ENCODE measurements at places on chromosomes 1 and 21.

DNA sequence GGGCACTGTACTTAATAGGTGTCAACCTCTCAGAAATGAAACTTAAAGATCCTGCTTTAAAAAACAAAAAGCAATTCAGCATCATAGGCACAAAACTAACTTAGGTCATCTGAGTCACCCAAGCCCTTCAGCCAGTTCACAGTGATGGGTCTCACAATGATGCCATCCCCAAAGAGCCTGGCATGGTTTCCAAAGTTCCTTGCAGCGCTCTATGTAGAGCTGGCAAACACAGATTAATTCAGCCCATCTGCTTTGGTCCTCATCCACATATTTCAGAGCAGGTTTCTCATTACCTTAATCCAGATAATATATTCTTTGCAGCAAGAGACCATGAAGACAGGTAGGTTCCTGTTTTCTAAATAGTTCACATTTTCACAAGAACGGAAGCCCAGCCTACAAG is 14.6 kb upstream of the PLA2G2C start:
- no peak for DNase-seq

- no peak for DNase-seq
These were observed 34.5 kb downstream of the HMGB4 start for GRCh38 chr1:33898406-33898805.

- no peak for DNase-seq
These were observed 26.2 kb downstream of the UROD start for GRCh38 chr1:45038240-45038639.

DNA sequence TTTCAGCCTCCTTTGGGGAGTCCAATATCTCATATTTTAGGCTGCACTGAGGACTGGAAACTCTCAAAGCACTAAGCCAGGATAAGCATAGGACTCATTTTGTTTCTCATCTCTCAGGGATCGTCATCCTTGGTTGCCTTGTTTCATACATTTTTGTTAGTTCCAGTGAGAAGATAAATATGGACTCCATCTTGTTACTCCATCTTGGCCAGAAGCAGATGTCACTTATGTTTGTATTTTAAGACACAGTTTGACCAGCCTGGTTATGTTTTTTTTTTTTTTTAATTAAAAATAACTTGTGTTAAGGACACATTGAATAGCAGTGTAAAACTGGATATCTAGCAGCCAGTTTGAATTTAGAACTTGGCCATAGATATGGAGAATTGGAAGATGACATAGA is 34.7 kb downstream of the DISP3 start:
- no peak for DNase-seq

GRCh38 chr1:223739366-223740037 is 27.2 kb downstream of the CAPN2 start:
- DNase-seq, result no peak

- no peak for DNase-seq
These were observed 93.6 kb downstream of the OLFML2B start for GRCh38 chr1:161930064-161930463.

- DNase-seq, result no peak
These were observed 4.6 kb upstream of the DDOST start for GRCh38 chr1:20665726-20666125.

DNA sequence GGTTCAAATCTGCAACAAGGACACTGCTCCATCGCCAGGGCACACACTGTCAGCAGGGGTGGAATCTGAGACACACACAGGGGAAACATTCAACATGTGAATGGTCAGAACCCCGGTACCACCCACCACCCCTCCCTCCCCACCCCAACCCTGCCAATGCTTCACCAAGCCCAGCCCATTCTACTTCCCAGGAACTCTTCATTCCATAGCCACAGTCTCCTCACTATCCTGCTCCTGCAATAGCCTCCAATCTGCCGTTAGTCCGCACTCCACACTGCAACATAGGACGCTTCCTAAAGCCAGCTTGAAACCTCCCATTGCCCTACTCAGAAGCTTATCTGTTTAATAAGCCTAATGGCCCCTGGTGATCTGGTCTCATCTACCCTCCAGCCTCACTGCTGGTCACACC is 7.5 kb upstream of the RAB3B start:
- no peak for DNase-seq

- no peak for DNase-seq
These were observed 47.2 kb downstream of the HSD3B1 start for GRCh38 chr1:119554183-119554582.

DNA sequence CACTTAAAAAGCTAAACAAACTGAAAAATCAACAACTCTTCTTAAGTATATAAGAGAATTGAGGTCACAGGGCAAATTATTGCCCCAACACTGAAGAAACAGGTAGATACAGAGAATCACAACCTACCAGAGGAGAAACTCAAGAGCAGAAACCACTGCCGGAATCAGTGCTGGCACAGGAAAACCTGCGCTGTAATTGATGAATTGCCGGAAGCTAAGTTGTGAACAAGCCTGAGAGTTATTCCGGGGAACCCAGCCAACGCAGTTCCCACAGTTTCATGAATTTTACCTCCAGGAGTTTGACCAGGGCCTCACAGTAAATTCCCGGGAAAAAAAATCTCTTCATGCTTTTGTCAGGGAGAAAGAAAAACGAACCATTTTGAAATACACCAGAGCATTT is 657.1 kb upstream of the BRINP3 start:
- DNase-seq, result no peak

DNA sequence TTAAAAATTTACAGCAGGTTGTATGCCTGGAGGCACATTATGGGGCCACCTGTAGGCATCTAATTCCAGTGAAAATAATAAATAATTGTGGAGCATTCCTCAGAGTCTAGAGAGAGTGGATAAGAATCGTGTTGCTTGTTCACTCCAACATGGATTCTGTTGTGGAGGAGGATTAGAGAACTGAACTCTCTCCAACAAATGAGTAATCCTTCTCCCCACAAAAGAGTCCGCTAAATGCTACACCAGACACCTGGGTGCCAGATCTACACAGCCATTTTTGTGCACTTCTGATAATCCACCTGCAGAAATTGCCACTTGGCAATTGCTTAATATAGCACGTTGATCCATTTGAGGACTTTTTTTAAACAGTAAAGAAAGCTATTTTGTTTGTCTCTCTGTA is 113.7 kb upstream of the DPYD start:
- DNase-seq, result no peak

DNA sequence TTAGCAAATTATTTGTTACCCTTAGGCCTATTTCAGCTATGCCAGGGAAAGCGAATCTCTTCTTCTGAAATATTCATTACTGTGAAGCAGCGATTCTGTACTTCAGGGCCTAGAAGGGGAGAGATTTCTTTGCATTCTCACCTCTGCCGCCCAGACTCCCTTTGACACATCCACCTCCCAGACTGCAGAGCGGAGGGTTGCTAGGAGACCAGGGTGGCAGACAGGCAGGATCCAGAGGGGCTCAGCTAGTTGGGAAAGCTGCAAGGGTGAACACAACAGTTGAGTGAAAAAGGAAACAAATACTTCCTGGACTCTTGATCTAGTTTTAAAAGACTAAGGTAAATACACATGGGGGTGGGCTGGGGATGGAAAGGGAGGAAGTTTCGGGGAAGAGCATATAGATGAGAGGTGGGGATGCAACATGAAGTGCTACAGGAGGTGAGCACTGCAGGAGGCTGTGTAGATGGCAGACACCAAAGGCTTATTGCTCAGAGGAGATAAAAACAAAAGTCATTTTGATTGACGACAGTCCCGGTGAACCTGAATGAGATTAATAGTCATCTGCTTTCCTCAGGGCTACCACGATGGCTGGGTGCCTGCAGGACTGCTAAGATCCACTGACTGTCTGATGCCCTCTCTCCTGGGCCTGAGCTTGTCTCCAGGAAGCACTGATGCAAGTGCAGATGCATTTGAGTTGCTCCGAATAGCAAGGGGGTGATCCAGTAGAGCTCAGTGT is 26.4 kb upstream of the RAB3GAP2 start:
- no peak for DNase-seq

DNA sequence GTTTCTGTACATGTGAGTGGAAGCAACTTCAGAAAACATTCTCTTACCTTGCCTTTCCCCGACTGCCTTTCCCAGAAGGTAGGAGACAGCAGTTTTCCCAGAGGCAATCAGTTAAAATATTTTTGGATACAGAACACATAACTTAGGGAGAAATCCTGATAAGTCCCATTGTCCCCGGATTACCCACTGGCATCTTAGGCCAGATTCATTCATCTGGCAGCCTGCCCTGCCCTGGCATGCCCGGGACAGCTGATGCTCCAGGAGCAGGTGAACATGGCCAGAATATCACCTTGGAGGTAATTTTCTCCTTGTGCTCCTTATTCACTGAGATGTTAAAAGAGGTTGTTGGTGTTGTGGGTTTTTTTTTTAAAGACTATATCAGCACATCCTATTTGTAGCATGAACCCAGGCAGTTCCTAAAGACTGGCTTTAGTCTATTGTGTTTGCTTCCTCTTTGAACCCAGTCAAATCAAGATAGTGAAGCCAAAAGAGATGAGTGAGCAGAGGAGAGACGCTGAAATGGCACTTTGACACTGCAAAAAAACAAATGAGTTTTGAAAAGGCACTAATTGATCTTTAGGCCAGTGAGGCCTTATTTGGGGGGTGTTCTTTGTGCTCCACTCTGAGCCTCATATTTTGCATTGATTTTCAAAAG is 139.6 kb downstream of the PLPP3 start:
- DNase-seq, result no peak

- DNase-seq, result no peak
These were observed 36.1 kb upstream of the KHDRBS1 start for GRCh38 chr1:31977385-31978131.

- no peak for DNase-seq
These were observed 107.5 kb downstream of the GDAP2 start for GRCh38 chr1:117821774-117822482.

DNA sequence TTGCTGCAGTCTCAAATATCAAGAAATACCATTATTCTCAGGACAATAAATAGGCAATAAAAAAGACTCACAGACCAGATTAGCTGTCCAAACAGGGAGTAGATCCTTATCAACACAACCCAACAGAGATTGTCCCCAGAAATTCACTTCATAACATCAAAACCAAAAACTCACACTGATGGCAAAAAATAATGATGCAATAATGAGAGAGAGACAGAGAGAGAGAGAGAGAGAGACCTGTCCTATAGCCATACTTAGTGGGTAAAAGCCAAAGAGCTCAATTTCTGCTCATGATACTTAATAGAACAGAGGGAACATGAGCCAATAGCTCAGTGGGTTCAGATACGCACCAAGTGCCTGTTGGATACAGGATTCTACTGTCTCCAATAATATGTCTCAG is 244.5 kb downstream of the FAM72C start:
- no peak for DNase-seq

DNA sequence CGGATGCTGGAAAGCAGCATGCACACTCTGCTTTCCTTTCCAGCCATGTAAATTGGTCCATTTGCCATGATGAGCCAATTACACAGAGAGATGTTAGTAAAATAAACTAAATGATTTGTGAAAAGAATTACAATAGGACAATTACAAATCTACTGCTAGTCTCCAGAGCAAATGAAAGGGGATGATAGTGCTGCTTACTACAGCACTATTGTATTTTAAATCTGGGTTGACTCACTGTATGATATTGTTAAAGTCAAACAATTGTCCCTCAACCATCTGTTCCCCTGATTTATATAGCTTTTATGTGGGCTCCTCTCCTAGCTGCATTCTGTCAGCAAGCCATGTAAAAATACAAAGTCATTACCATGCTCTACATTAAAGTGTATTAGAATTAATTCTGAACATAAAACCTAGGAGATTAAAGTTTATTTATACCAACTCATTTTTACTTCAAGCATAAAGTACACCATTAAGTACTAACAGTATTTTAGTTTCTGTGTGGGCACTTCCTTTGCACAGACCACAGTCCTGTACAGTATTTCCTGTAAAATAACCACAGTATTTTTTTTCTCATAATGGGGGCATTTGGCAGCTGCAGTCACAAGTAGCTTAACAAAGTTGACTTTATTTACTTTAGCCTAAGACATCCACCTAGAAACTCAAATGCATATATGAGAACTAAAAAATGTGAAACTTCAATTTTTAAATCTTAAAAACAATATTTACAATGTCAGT is 135.8 kb downstream of the VAV3 start:
- DNase-seq, result no peak

GRCh38 chr1:60283690-60284089 is 210.1 kb upstream of the C1orf87 start:
- no peak for DNase-seq

GRCh38 chr1:154352581-154353459 is 27.5 kb downstream of the ATP8B2 start:
- DNase-seq, result no peak

DNA sequence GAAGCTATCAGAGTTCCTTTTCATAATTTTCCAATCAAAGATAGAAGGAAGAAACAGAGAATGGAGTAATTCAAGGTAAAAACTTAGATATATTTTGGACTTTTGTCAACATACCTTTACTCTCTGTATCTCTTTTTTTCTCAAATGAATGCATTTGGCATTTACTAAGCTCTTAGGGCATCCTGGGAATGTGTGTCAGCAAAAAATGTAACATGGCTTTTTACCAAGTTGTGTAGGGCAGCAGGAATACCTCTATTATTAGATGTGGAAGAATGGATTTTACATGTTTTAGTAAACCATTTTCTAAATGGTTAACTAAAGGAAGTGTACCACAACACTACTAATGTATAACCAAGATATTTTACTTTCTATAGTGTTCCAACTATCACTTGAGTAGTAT is 4.2 kb upstream of the COL11A1 start:
- DNase-seq, result no peak

DNA sequence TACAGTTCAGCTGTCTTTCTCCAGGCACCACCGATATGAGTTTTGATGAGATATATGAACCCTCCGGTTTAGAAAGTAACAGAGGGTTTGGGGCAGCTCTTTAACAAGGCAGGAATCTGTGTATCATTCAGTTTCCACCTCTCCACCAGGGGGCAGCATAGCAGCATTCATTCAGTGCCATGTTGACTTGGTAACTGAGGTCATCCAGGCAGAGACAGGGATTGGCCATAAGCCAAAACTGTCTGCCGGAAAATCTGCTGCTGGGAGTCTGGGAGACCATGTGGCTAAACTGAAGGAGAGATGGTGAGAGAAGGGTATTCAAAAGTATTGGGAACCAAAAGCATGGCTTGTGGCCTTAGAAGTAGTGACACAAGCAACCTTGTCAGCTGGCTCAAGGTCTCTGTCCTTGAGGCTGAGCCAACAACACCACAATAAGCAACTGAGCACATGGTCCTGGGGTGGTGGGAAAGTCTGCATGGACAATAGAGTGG is 98.5 kb downstream of the LMX1A start:
- DNase-seq, result no peak

DNA sequence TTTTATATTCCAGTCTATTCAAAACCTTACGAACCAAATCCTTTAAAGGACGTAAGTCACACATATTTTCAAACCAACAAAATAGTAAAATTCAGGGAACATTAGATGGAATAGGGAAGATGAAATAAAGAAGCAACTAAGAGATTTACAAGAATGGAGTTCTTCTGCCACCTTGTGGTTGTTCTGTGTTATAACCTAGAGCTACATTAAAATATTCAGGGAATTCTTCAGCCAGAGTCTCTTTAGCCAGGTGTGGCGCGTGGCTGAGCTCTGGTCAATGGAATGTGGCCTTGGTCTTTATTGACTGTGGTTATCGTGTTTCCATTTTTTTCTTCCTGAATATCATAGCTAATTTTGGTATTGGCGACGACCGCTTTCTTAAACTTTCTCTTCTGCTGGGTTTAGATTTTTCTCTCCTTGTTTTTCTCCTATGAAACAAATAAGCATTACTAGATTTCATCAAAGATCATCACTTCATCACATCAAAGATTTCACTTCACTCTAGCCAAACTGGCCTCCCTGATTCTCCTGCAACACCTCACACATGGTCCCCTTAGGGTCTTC is 221.3 kb downstream of the MRPL39 start:
- DNase-seq, result no peak

Measured in activated T-cell treated with anti-CD3 and anti-CD28 coated beads for 1 hour (primary cell).